ENCODE measurements at places on chromosomes 1 and 21.

DNA sequence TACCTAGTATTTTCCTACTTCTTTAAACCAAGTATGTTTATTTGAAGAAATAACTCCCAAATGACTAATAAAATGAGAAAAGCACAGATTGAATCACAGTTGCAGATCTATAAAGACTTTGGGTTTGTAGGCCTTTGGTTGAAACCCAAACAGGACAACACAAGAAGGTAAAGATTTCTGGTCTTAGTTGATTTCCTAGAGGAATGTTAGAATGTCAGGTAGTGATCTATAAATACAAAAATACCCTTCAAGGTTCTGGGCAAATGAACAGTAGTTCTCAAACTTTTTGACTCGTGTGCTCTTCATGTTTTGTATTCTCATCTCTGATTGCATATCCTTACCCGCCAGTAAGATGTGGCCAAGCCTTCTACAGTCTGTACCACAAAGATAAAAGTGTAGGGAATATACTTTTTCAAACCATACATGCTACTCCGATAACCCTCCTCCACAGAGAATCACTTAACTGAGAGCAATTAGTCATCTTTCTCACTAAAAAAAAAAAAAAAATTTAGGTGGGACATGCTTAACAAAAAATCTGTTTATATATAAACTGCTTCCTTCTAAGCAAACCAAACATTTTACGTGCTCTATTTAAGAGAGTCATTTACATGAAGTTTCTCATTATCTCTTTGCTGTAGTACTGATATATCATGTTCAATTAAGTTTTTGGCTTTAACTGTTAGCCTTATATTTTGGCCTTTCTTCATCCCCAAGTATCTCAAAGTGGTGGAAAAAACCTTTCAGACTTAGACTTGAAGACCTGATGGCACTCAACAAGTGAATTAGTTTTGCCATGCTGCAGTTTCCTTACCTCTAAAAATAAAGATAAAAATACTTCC, 36.0 kb downstream of the CNIH4 start:
- DNase-seq: no peak

DNA sequence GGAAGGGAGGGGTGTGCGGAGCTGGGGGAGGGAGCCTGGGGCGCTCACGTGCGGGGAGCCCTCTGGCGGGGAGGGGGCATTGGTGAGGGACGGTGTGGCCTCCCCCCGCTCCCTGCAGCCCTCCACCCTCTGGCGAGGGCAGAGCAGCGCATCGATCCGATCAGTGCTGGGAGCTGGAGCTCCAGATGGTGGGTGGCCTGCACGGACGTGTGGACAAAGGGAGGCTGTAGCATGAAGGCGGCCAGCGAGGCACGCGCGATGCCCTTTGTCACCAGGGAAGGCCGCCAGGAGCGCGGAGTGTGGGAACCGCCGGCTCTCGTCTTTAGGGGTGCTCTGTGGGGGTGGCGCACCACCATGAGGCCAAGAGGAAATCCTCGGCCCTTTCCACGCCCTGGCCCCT, 5.4 kb upstream of the HES5 start:
- no peak for DNase-seq

- DNase-seq: no peak
Observed at GRCh38 chr21:44260066-44260465, 1.6 kb downstream of the DNMT3L start.

DNA sequence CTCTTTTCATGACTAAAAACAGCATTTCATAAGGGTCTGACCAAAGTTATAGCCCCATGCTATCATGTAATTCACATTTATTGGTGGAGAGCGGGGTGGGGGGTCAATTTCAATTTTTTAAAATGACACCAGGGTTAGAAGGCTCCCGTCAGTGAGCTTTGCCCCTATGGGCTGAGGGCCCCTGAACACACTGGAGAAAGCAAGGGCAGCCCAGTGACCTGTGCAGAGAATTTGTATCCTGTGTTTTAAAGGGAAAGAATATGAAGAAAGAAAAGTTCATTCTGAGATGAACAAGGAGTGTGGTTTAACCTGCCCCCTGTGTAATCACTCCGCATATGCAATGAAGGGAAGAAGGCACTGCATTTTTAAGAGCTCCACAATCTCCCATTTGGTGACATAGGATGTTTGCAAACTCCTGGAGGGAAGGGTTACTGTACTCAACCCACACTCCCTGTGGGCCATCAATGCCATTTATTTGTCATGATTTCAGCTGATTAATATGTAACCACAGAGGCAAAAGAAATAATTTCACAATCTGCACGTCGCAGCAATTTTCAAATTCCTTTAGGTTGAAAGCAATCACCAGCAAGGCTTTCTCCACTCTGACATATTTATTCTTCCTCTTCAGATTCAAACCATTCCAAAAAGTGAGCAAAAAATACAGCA, 95.6 kb downstream of the ZNF281 start:
- no peak for DNase-seq

GRCh38 chr1:177858332-177858821, 111.5 kb downstream of the SEC16B start:
- DNase-seq: no peak

DNA sequence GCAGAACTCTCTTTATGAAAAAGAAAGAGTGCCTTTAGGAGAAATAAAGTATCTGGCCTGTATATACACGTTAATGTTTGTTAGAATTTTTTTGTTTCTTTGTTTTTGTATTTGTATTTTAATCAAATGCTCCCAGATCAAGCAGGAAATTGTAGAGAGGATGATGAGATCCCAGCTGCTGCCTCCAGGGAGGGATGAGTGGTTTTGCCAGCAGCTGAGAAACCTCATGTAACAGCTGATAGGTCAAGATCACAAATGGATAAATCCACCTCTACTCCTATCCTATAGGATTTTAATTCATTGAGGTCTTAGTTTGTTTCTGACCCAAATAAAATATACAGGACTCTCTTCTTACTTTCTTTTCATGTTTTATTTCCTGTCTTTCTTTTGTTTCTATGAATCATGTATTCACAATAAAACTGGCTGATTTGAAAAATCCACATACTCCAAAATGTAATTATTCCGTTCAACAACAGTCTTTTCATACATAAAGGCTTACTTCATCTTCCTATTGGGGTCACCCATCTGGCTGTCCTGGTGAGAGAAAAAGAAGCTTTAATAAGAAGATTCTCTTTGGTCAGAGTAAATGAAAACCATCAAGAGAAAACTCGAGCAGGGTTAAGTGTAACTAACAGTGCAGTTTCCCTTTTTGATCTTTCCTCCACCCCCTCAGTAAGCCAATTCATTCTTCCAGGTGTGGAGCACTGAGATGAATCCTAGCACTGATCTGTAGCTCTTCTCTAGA, 129.3 kb upstream of the PLPPR5 start:
- DNase-seq: no peak

DNA sequence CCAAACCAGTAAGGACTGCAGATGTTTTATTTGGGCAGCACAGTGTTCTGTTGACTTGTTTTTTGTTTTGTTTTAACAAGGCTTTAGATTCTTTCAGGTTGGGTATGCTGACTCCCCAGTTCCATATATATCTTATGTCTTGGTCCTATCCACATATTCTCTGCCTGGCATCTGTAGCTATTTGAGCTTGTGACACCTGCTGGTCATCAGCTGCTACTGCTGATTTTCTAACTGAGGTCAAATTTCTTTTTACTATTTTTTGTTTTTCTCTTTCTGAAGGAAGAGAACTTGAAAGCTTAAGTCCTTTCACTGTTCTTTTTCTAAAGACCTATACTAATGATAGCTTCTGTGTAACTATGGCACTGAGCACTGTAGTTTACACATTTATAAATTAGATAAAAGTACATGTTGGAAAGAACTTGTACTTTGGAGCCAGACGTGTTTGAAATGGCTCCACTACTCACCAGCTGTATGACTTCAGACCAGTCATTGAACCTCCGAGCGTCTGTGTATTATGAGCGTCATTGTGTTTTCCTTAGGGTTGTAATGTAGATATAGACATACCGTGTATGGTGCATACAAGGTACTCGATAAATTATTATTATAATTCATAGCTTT, 109.4 kb downstream of the NRDC start:
- no peak for DNase-seq

DNA sequence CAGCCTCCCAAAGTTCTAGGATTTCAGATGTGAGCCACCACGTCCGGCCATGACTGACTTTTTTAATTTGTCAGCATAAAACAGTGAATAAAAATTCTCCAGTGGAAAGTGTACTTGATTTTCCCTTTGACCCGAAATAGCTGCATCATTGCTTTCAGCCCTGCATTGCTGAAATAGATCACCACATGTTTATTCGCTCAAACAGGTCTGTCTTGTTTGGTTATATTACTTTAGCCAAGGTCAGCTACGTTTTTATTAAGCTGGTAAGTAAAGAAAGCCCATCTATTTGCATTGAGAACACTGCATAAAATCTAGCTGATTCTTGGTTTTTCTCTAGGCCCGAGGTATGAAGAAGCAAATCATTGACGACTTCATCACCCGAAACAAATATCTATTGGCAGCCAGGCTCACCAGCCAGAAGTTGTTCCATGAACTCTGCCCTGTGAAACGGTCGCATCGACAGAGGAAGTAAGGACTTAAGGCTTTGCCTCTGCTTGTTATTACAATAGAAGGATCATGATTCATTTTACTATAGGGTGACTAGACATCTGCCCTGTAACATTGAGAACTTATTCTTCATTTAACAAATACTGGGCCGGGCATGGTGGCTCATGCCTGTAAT, 25.6 kb downstream of the AGMAT start:
- DNase-seq: no peak

- no peak for DNase-seq
Observed at GRCh38 chr1:204456826-204457442, 37.7 kb downstream of the PIK3C2B start.

DNA sequence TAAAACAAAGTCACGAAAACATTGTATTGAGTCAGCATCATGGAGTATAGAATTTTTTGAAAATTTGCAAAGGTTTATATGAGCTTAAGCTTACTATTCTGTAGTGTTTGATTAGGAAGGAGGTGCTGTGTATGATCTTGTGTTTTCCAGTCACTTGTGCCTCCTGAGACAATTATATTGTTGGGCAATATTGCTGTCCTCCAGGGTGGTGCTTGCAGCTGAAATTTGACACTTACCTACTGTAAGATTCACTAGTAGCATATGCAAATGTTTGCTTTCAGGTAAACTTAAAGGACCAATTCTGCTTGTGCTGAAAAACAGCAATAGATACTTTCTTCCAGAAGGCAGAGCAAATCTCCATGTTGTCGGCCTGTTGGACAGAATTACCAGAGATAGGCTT, 268.0 kb downstream of the TGFB2 start:
- DNase-seq: no peak

GRCh38 chr1:89975540-89976125, 19.3 kb upstream of the ZNF326 start:
- DNase-seq: no peak

GRCh38 chr1:41774471-41774990, 144.2 kb downstream of the HIVEP3 start:
- no peak for DNase-seq

DNA sequence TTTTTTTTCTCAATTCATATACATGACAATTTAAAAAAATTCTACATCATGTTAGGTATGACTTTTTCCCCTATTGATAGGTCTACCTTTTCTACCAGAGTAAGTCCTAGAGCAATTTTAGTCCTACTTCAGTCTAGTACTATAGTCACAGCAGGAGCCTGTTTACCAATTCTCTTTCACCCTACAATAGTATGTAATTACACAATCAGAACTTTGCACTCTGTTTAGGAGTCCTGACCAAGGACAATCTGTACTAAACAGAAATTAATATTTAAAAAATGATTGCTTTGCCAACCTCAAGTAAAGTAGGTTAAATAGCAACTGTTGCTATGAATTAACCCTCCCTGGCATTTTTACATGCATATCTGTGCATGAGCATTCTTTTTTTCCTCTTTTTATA, 810 bp upstream of the CYP4A11 start:
- no peak for DNase-seq

- DNase-seq: no peak
Observed at GRCh38 chr1:1338278-1338677, 7.2 kb downstream of the TAS1R3 start.

DNA sequence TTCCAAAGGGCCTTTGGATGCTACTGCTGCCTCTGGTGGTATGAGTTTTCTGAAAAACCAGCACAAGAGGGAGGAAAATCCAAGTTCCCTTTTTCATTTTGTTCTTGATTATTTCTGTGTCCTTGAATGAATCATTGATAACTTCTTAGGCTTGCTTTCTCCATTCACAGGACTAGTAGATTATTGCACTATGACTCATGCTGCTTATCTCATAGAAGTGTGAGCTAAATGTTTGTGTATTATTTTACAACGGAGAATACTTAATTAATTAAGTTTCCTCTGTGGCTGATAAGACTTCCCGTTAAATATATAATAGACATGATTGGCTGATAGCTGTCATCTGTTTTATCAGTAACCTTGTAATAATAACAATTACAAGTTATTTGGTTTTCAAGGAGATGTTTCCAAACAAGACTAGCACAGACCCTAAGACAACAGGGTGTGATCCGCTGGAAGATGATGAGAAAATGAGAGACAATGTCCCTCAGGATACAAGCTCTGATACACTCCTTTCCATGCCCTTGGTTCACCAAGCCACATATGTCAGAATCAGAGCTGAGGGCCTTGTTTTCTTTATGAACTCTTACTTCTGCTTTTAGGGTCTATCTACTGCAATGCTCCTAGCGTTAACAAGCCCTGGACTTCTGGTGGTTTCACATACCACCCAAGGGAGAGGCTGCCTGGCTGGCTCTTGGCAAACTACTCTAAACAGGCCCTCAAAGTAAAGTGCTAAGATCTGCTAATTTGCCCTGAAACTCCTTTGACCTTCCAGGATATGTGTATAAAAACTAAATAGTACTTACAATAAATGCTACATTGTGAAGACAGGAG, 1078.3 kb downstream of the TTLL7 start:
- DNase-seq: no peak

GRCh38 chr21:45508607-45509565, 33.4 kb downstream of the SLC19A1 start:
- DNase-seq: no peak

DNA sequence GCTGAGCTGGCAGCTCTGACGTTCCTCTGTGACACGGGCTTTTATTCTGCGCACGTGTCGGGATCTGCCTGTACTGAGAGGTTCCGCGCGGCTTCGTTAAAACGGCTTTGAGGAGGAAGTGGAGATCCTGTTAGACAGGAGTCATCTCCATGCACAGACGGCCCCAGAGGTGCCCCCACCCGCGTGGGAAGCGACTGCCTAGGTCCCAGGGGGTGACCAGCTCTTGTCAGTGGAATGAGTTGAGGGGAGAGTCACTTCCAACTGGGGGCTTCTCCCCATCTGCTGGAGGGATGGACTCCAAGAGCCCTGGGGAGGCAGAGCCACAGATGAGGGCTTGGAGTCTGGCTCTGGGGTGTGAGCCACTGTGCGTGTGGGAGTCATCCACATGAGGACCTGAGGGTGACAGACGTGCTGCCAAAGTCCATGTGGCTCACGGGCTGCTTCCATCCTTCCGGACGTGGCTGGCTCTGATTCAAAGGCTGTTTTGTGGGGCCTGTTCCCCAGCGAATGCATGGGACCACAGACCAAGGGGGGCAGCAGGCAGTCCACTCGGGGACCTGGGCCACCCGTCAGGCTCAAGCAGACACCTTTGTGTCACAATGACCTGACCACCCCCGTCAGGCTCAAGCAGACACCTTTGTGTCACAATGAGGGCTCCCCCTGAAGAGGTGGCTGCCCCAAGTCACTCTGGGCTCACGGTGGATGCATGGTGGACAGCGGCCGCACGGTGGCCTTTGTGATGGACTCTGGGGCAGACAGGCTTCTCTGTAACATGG, 26.8 kb downstream of the PTTG1IP start:
- DNase-seq: peak; percentile 34
